Neural progenitor cell (in vitro differentiated cells): ENCODE measurements at places on chromosomes 2 and 18. TPM values are rescaled to one million over a fixed set of nuclear protein-coding genes. Genes with fewer than 3 reads are reported as not detected.

DNA sequence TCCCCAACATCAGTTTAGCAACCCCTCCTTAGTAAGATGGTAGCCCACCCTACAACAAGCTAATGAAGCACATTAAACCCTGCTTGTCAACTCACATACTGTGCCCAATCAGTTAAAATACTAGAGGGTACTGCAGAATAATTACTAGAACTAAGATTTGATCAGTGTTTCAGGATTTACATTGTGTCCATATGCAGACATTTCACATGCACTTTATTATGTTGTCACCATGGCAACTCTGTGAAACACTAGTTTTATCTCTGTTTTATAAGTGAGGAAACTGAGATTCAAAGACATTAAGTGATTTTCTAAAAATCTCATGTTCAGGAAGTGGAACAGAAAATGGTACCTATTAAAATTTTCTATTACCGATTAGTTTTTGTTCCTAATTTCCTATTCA is 61.7 kb downstream of the CYBRD1 start:
- DNase-seq = no peak

DNA sequence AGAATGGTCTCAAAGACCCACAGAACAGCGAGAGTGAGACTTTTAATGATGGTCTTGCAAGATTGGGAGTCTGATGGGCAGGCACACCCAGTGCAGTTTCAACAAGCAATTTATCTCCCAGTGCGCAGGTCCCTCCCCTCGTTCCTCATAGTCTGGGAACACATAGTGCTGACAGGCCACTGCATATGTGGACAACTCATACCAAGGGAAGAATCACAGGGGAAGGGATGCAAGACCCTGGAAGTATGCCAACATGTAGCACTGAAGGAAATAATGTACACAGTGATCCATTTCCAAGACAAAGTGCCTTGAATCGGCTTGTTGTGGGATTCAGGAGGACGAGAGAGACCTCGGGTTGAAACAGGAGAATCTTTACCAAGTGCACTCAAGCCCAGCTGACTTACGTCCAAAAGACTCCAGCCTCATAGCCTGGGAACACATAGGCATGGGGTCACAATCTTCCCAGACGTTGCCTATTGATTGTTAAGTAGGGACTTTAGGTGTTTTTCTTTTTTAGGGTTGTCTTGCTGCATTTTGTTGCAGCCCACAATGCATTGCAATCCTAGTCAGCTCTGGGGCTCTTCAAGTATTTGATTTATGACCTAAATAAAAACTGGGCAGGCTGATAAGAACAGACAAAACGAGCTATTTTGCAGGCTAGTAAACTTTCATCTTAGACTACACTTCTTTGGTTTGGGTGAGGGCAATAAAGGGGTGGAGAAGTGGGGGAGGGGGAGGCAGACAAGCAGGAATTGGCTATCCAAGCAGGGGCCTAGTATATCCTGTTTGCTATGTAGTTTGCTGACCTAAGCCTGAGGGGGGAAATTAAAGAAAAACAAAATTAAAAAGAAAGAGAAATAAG is 24.7 kb upstream of the SERPINB5 start:
- no peak for DNase-seq

DHX57 gene
- 33.3 and 33.9 TPM in 2 replicates for total RNA-seq

- no peak for DNase-seq
These were observed 56.8 kb downstream of the ASAP2 start for GRCh38 chr2:9263428-9263827.

GRCh38 chr2:109203246-109204011 is 74.4 kb downstream of the SH3RF3 start:
- DNase-seq = no peak

GRCh38 chr2:201233192-201233811 is 27.0 kb upstream of the CASP8 start:
- no peak for DNase-seq

DNA sequence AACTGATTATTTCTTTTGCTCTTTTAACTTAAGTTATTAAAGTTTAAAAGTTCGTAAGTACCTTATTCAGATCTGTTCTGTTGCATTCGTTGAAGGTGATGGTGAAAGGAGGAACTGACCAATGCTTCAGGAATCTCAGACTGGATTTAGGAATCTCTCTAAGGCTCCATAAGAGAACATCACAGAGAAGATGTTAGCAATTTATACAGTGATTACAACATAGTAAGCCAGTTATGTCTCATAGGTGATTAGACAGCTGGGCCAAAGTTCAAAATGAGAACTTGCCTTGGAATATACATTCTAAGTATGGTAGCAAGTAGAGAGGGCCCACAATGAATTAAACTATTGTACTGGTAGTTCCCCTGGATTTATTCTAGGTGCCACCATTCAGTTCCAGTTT is 3.2 kb downstream of the MARS2 start:
- DNase-seq = no peak

- DNase-seq = no peak
These were observed 60.1 kb upstream of the LAPTM4A start for GRCh38 chr2:20111311-20112131.

ALK gene
- 0.06 TPM in 1 of 2 replicates, not detected in the other for total RNA-seq

- no peak for DNase-seq
These were observed 14.0 kb downstream of the POU3F3 start for GRCh38 chr2:104867813-104868504.

GRCh38 chr2:238379096-238379810 is 47.5 kb upstream of the ASB1 start:
- no peak for DNase-seq

SATB2 gene
- 2.2 and 3.7 TPM in 2 replicates for total RNA-seq

GRCh38 chr2:18271370-18272147 is 288.9 kb downstream of the RDH14 start:
- DNase-seq = no peak

HOXD1 gene
- not detected in 2 replicates for total RNA-seq

DRC1 gene
- 0.56 TPM in 1 of 2 replicates, not detected in the other for total RNA-seq

DNPEP gene
- 36.6 and 120 TPM in 2 replicates for total RNA-seq

DNA sequence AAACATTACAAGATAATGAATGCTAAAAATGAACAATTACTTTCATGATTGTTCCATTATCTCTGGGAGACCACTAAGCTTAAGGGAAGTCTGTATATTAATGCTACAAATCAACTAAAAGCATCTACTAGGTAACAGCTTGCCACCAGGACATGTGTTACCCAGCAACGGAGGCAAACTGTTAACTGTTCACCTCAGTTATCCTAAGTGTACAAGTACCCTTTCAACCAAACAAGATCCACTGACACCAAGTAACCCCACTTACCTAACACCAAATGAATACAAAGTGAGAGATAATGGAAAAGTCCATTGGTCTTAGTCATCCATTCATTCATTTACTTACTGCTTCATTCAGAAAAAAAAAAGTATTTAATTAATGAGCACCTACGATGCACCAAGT is 54.7 kb upstream of the KIDINS220 start:
- no peak for DNase-seq

DNA sequence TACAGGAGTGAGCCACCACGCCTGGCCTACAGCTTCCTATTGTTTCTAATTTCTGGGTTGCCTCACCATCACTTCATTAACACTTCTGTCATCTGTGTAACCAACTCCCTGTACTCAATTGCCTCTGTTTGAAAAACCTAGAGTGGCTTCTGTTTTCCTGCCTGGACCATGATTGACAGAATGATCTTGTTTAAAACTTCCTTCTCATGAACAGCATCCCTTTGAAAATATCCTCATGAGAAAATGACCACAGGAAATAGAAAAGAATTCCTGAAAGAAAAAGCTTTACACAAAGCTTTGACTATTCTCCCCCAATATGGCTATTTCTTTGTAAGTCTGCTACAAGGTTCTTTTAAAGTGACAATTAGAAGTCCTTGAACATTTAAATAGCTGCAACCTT is 672.3 kb downstream of the ARHGAP15 start:
- no peak for DNase-seq

NYAP2 gene
- total RNA-seq = 0.07 TPM in 1 of 2 replicates, not detected in the other

GRCh38 chr2:186456941-186457340 is 29.1 kb upstream of the ZC3H15 start:
- DNase-seq = no peak

DNA sequence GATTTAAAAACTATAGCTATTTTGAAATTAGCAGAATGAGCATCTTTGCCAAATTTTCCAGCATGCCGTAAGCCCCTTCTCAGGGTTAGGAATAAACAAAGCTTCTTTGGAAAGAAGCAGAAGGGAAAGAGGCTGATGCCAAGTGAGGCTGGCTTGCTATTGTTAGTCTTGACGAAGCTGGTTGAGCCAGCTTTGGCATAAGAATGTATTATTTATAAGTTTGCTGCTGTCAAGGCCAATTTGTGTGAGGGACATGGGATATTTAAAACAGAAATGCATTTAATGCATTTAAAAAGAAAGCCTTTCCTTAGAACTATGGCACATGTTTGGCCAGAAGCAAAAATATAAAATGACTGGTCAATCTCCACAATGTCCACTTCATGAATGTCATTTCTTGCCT is 52.5 kb upstream of the TTN start:
- no peak for DNase-seq

- no peak for DNase-seq
These were observed 9.5 kb upstream of the RNF103 start for GRCh38 chr2:86633155-86633651.

DNA sequence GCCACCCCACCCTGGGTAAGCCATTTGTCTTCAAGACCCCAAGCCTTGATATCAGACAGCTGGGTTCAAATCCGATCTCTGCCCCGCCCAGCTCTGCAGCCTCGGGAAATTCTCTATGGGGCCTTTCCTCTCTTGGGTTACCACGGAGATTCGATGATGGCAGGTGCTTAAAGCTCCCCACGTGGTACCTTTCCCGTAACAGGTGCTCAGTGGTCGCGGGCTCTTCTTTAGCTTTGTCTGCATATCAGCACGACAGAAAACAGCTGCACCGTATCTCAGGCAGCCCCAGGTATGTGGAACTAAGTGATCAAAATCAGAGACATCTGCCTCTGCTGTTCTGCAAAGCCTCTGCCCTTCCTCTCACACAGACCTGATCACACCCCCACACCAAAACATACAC is 37.4 kb downstream of the TTC32 start:
- DNase-seq = no peak

DNA sequence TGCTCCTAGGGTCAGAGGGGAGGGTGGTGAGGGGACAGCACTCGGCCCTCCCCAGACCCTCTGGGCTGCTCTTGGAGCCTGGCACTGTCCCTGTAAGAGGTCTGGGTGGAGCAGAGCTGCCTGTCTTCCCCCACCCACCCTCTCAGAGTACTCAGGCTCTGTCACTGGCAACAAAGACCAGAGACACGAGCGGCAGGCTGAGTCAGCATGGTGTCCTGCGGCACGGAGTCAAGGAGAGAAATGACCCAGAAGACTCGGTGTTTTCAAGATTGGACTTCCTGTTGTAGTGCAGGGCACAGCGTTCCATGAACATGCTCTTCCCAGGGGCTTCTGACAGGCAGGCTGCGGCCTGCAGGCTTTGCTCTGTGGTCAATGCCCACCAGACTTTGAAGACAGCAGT is 19.9 kb downstream of the SIGLEC15 start:
- no peak for DNase-seq

DNA sequence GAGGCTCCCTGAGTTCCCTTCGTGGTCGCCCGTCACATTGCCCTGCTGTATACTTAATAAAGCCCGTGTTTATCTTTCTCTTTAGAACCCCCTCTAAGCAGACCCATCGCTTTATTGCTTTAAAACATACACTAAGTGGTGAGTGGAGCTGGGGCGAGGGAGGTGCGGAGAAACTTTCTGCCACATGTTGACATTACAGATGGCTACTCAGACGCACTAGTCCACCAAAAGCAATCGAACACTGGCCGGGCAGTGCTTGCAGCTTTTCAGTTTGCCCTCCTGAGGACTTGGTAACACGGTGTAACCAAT is 859 bp upstream of the COLEC12 start:
- DNase-seq = peak; percentile 44

DNA sequence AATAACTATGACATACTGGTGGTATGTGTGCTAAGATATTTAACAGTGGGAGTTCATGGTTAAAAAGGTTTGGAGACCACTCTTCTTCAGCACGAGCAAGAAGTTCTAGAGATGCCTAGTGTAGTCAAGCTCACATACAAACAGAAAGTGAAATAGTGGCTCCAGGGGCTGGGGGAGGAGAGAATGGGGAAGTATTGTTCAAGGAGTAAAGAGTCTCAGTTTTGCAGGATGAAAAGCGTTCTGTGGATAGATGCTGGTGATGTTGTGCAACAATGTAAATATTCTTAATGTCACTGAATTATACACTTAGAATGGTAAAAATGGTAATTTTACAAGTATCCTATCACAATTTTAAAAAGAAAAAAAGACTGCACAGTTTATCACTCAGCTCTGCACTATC is 29.0 kb upstream of the EPAS1 start:
- DNase-seq = no peak

PIEZO2 gene
- 4.2 and 4.4 TPM in 2 replicates for total RNA-seq

PTPN4 gene
- 51.8 and 52.1 TPM in 2 replicates for total RNA-seq

- no peak for DNase-seq
These were observed 20.2 kb upstream of the ACVR2A start for GRCh38 chr2:147824620-147825019.

REG3G gene
- total RNA-seq = not detected in 2 replicates

DNA sequence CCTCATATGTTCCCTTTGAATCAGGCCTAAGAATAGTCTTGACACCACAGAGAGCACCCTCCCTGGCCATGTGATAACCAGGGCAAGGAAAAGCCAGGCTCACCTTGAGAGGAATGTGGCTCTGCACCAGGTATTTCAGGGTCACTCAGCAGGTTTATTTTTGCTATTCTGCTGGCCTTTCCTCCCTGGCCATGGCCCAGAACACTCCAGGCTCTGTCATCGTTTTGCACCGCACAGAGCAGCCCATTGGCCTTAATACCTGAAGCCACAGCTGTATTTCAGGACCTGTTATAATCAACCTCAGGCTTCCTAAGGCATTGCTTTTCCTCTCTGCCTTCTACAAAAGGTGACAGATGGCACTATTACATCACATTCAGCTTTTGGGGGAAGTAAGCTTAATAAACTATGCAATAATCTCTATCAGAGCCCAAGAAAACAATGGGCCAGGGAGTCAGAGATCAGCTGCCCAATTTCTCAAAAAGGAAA is 668.3 kb downstream of the IRS1 start:
- DNase-seq = no peak

PROKR1 gene
- 1.8 and 2.1 TPM in 2 replicates for total RNA-seq

- no peak for DNase-seq
These were observed 19.7 kb downstream of the NGEF start for GRCh38 chr2:232993231-232993821.

MRO gene
- 0.06 TPM in 1 of 2 replicates, not detected in the other for total RNA-seq

ONECUT2 gene
- total RNA-seq = 0.06 and 0.15 TPM in 2 replicates

LCT gene
- 0.03 TPM in 1 of 2 replicates, not detected in the other for total RNA-seq

- peak; percentile 36 for DNase-seq
These were observed 824.9 kb downstream of the GALR1 start for GRCh38 chr18:78074400-78075020.

- no peak for DNase-seq
These were observed 8.7 kb upstream of the CRYGA start for GRCh38 chr2:208172125-208172524.

PLEK gene
- not detected in 2 replicates for total RNA-seq

- peak; percentile 23 for DNase-seq
These were observed 117.7 kb upstream of the RAB6C start for GRCh38 chr2:129861666-129862288.

DNA sequence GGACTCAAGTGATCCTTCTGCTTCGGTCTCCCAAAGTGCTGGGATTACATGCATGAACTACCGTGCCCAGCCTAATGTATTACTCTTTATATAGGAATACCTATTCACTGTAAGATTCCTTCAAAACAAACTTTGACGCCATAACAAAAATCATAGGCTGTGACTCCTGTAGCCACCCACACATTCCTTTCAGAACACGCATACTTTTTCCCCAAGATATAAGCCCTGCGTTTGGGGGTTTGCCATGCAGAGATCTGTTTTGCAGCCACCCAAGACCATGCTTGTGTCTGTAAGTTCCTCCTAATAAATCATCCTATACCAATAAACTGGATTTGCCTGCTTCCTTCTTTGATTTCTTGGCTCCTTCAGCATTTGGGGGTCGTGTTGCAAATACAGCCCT is 46.0 kb upstream of the STON1 start:
- DNase-seq = no peak
